ENCODE measurements at places on chromosomes 5 and 9. TPM values are rescaled to one million over a fixed set of nuclear protein-coding genes. Genes with fewer than 3 reads are reported as not detected.

The CNTRL gene
- 19.1 TPM for total RNA-seq

The GM2A gene
- 13.8 TPM for total RNA-seq

The NAIP gene
- total RNA-seq, result 26.3 TPM

The SPINK7 gene
- not detected for total RNA-seq

The MAST4 gene
- total RNA-seq, result 33.2 TPM

The DIPK1B gene
- 10.4 TPM for total RNA-seq

GRCh38 chr5:117461403-117461802 is 886.8 kb upstream of the SEMA6A start:
- DNase-seq, result no peak

GRCh38 chr9:34558919-34559623 is 30.5 kb downstream of the CNTFR start:
- DNase-seq, result peak; percentile 50

GRCh38 chr5:95901676-95902627 is 59.7 kb downstream of the ELL2 start:
- no peak for DNase-seq

DNA sequence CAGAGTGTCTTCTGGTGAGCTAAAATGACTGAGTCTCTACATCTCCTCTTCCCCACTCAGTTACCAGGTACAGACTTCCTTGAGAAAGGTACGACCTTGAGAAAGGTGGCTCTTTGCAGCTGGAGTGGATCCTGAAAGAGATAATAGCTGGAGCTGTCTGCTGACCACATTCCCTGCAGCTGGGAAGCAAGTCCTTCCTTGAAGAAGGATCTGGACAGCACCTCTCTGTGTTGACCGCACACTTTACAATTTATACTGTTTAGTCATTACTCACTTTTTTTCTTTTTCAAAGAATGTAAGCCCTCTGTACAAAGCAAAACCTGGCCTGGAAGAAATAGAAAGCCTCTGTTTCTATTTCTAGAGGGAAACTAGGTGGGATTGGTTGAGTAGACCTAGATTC is 148.8 kb downstream of the MACIR start:
- DNase-seq, result no peak

- DNase-seq, result no peak
These were observed 40.5 kb upstream of the LIFR start for GRCh38 chr5:38596981-38597380.

DNA sequence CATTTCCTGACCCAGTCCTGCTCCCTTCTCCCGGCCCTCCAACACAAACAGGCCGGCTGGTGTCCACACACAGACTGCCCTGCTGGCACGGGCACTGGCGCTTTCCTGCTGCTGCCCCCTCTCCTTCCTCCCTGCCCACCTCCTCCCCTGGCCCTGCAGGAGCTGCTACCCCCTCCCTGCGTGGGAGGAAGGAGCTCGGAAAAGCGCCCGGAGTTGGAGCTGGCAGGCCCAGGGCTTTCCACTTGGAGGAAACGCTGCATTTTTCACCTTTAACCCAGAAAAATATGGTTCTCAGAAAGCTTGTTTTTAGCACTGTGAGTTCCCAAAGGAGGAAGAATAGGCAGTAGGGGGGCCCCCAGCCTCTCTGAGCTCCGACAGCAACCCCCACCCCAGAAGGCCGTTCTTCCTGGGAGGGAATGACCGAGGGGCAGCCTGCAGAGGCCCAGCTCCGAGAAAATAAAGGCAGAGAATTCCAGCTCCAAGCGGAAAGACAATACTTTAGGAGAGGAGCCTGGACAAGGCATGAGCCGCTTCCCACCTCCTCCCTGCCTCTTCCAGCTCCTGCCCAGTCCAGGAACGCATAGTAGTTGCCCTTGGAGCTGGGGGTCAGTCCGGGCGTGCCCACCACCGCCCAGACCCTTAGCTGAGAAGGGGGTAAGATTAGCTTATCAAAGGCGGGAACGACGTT is 88.9 kb downstream of the LIFR start:
- peak; percentile 38 for DNase-seq

DNA sequence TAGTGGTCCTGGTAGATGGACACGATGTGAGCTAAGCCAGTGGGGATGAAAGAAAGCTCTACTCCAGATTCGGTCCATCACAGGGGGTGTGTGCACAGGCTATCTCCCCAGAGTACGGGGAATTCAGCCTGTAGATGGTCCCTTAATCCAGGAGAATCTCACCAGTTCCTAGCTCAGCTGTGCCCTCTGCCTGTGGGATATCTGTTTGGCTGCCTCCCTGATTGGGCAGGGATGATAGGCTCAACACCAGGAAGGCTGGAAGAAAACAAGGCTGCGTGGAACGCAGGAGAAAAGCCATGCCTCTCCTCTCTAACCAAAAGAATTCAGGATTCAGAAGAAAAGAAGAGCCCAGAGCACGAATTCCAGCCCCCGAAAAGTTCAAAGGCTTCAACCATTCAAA is 40.9 kb downstream of the VLDLR start:
- peak; percentile 26 for DNase-seq

GRCh38 chr9:128141604-128142003 is 7.6 kb upstream of the LCN2 start:
- DNase-seq, result no peak

DNA sequence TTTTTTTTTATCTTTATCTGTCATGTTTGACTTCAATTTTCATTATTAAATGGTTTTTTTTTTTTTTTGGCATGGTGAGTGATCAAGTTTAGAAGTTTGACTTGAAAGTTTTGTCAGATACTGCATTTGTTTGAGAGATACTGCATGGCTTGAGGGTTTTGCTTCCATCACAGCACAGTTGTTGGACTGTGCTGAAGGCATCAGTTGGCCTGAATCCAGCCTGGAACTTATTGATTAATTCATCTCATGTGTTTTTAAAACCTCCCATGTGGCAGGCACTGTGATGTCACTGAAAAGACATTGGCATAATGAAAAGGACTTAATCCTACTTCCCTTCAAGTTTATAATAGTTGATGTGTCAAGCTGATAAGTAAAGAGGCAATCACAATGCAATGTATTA is 128.4 kb downstream of the FGF10 start:
- no peak for DNase-seq

DNA sequence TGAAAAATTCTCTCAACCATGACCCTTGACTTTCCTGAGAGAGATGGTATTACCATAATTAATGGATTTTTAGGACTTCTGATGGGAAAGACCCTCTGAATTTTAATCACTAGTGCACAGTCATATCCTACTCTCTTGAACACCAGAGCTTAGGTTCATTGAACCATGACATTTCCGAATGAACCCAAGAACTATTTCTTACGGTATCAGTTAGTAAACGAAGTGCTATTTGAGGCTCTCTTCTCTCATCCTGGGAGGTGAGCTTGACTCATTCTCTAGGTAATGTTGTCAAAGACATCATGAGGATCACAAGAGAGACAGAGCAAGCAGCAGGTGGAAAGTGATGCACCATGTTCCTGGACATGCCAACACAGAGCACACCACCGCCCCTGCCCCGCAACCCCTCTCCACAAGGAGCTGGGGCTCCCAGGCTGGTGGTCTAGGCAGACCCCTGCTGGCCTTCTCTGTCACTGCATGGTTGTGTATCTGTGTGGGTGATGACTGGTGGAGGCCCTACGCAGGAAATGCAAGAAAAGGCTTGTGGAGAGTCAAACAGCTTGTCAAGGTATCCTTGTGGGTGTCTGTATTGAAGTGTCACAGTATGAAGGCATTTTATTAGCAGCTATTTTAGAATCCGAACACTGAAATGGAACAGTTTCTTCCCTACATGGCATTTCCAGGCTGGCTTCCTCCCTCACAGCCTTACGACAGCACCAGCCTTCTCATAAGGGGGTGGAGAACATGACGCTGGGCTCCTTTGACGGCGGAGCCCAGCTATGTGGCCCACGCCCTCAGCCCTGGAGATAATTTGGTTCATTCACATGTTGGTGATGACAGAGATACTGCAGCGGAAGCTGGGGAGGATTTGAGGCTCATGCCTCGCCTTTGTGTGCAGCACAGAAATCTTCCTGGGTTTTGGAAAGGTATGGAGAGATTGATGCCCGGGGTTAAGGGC is 297.6 kb downstream of the NTRK2 start:
- DNase-seq, result no peak

DNA sequence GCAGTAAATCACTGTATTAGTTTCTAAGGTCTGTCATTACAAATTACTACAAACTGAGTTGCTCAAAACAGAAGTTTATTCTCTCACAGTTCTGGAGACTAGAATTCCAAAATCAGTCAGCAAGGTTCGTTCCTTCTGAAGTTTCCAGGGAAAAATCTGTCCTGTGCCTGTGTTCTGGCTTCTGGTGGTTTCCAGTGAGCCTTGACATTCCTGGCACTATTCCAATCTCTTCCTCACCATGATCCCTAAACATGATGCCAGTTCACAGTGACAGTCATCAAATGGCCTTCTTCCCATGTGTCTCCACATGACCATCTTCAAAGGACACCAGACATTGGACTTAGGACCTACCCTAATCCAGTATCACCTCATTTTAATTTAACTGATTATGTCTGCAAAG is 351.4 kb downstream of the PLK2 start:
- DNase-seq, result no peak

GRCh38 chr5:149628221-149628620 is 46.9 kb downstream of the ARHGEF37 start:
- no peak for DNase-seq

DNA sequence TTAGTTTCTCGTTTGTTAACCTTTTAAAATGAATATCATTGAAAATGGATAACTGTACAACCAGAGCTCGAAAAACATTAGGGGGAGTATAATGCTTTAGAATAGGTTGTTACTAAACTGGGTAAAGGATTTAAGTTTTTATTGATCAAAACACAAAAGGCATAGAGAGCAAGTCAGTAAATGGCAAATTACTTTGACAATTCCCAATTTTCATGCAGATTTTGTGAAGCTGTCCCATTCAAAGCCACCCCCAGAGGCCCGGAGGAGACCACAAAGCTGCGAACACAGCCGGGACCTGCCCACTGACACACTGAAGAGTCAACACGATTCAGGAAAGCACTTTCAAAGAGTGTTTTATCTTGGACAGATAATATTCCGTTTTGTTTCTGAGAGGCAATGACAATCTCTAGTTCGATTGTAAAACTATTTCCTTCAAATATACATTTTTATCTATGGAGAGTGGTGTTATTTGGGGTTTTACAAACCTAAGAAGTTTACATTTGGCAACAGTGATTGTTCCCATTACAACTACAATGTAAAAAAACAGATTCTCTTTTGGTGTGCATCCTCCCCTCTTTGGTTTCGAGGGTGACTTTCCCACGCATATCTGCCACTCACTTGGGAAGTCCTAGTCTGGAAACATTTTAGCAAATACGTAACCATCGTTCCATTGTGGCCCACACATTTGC is 182.6 kb upstream of the TBCA start:
- no peak for DNase-seq

DNA sequence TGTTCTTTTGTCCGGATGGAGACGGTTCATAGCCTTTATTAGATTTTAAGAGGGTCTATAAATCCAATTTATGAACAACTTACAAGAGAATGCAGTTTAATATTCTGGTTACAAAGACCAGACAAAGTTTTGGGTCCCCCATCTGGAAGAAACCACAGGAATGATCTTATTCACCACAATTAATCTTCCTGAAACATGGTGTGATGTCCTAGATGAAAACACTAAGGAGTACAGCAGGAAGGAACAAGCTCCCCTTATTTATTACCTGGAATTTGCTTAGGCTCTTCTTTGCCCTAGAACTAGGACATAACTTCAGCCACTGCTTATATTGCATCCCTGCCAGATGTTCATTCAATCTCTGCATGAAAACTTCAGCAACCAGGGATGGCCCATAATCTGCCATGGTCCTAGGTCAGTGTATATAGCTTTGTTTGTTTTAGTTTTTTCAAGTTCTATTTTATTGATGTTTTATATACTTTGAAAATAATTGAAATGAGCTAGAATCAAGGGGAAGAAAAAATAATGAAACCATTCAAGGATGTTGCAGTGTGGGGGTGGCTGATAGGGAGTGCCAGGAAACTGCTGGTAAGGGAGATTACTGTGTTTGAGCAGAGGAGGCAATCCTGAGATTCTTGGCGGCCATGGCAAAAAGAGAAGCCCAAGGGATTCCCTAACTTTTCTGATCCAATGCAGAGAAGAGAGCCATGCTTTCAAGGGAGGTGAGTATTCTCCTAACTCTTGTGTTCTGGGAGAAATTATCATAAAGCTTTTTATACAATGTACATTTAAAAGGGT is 16.8 kb downstream of the TXNDC8 start:
- DNase-seq, result peak; percentile 14

All from stomach (tissue), 19 donors.